ENCODE measurements at places on chromosomes 2 and 18.

DNA sequence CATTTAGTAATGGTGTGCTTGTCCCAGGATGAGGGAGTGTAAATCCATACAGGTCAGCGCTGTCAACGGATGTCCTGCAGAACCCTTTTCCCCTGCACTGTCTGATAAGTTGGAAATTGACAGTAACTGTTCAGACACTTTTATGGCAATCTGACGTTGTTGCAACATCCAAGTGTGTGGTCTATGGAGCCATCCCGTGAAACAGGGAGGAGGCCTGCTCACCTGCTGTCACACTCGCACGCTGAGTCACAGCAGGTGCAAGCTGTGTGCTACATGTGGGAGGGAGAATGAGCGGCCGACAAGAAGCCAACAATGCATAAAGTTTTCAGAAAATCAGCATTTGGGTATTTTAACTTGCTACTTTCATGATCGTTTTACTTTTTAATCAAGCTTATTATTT, 43.7 kb upstream of the RMDN2 start:
- DNase-seq: no peak

DNA sequence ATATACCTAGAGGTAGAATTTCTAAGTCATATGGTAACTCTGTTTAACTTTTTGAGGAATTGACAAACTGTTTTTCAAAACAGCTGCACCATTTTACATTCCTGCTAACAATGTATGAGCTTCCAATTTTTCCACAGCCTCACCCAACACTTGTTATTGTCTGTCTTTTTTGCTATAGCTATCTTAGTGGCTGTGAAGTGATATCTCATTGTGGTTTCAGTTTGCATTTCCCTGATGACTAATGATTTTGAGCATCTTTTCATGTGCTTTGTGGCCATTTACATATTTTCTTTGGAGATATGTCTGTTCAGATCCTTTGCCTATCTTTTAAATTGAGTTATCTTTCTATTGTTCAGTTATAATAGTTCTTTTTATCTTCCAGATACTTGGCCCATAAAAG, 273.8 kb downstream of the AGPS start:
- no peak for DNase-seq

DNA sequence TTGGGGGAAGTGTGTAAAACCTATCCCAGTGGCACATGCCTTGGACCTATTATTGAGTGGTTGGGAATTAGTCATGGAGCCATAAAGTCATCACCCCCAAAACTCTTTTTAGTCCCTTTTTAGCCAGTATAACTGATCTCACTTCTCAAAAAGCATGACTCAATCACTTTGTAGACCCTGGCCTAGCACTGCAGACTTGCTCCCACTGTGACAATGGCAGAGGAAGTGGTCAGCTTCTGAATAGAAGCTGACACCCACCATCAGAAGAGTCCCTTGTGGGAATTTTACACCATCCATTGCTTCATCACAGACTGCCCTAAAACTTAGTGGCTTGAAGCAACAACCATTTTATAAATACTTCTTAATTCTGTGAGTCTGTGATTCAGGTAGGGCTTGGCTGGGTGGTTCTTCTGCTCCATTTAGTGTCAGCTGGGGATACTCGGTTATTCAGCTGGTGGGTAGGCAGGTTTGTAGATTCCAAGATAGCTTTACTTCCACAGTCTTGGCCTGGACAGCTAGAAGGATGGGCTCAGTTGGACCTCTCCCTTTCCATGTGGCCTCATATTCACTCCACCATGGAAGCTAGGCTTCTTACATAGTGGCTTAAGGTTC, 10.8 kb upstream of the ITGA6 start:
- no peak for DNase-seq

DNA sequence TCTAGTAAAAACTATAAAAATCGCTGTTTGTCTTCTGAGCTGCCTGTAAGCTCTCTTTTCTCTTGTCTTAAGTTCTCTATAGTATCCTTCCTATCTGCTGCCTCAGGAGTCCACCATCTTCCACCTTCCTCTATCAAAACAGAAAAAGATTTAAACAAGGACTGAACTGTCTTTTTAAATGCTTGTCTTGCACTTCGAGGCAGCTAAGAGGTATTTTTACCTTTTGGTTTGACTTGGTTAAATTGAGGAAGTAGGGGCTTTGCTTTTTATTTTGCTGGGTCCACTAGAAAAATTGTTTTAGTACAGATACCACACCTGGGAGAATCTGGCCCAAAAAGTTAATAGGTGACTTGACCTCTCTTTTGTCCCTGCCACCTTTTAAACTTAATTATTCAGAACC, 12.2 kb downstream of the SESTD1 start:
- DNase-seq: no peak

- DNase-seq: no peak
These were observed 119.2 kb upstream of the FHL2 start for GRCh38 chr2:105517814-105518705.

- DNase-seq: no peak
These were observed 560 bp upstream of the DUSP2 start for GRCh38 chr2:96145848-96146152.

GRCh38 chr2:181853696-181854095, 37.8 kb upstream of the ITPRID2 start:
- no peak for DNase-seq

- DNase-seq: no peak
These were observed 359.1 kb downstream of the MEIS1 start for GRCh38 chr2:66794070-66794469.

GRCh38 chr2:8607606-8608005, 74.2 kb upstream of the ID2 start:
- no peak for DNase-seq

DNA sequence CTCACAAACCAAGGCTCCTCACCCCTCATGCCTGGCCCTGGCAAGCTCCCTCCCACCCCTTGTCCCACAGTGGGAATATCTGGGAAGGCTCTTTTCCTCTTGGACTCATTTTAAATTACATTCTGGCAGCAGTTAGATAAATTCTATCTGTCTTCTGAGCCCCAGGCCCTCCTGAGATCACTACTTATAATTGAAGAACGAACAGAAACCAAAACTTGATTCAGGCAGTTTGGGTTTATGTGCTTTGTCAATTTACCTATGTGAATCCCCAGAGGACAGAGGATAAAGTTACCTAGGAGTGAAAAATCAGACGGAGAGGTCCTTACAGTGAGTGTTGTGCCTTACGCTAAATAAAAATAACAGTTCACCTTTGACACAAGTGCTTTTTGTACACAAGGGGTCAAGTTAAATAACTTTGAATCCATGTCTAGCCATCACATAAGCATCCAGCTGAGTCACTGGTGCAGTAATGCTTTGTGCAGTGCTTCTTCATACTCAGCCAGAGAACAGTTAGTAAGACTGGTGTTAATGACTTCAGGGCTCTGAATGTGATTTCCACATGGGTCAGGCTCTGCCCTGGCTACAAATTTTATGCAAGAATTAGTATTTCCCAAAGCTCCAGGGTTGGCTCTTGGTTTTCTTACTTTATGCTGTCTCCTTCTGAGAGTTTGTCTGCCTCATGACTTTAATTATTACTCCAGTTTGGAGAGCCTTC, 329.3 kb downstream of the INSIG2 start:
- no peak for DNase-seq

DNA sequence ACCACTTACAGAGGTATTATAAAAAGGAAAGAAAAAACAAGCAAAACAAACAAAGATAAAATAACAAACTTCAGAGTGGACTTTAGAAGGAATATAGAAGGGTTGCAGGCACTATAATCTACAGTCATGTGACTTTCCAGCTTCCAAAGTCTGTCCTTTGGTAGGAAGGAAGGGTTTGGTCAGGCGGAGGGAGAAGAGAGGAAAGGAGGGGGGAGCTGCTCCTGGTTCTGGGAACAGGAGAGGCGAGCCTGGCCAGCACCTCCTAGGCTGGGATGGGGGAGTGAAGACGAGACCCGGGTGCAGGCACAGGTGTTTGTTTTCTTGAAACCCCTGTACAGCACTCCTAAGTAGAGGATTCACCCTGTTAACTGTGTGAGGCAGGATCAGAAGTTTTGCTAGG, 53.8 kb upstream of the GATA6 start:
- DNase-seq: no peak

- DNase-seq: no peak
These were observed 236.8 kb upstream of the RBMS1 start for GRCh38 chr2:160730296-160730995.

GRCh38 chr2:165846056-165846455, 52.0 kb upstream of the GALNT3 start:
- DNase-seq: no peak

DNA sequence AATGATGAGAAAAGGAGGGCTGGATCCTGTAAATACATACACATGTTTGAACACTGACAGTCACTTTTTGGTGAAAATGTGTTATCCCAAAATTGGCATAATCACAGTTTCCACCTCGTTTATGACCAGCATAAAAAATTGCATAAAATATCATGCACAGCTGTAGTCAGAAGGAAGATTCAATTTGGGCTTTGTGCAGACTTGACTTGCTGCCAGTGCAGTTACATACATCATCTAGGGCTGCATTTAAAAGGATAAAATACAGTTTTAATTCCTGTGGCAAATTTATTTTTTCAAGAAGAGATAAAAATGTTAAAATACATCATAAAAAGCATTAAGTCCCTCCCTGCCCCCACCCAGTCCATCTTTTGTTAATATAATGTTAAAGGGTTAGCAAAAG, 103.8 kb downstream of the VWC2L start:
- DNase-seq: no peak

DNA sequence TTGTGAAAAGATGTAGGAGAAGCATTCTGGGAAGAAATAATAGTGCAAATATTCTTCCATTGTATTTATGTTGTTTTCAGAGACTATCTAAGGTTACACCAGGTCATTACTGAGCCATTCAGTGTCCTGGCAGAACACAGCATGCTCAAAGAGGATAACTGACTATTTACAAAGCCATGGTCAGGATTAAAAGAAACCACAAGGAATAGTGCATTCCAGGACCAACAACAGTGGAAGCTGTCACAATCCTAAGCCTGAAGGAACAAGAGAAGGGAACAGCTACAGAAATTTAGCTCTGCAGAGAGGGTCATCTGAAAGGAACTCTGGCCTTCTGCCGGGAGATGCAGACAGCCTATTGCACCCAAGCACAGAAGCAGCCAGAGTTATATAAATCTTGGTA, 116.7 kb downstream of the DSC3 start:
- no peak for DNase-seq

GRCh38 chr2:28898048-28898447, 3.6 kb downstream of the WDR43 start:
- no peak for DNase-seq

DNA sequence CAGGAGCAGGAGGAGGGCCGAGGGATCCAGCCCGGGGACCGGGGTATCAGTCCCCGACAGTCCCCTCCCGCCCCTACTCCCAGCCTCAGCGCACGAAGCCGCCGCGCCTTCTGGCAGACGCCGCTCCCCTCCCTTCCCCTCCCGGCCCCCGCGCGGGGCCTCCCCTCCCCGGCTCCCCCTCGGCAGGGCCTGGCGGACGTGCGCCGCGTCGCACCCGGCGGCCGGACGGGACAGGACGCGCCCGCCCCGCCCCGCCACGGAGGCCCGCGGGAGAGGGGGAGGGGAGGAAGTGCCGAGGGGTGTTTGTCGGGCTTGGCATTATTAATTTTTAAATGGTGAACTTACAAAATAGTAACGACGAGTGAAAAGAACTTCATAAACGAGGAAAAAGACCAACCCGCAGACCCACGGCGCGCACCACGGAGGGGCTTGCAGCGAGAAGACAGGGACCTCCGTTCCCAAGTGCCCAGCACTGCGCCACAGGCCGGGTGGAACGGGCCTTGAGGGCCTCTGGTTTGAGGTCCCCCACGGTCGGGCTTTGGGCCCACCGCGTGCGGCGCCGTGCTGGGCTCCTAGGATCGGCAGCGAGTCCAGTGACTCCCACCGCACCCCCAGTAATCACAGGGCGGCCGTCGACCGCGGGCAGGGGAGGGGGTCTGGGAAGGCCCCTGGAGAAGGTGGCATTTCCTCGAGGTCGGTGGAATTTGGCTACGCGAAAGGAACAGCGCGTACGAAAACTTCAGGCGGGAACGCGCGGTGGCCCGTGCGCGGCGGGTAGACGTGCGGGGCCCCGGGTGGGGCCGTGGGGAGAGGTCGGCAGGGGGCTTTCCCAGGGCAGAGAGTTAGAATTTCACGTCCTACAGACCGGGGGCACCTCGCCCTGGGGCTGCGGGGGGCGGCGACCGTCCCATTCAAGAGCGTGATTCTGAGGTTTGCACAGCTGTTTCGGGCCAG, 954 bp upstream of the CTDSP1 start:
- DNase-seq: peak; percentile 61

GRCh38 chr2:232874677-232875223, 4.7 kb downstream of the SNORC start:
- no peak for DNase-seq

DNA sequence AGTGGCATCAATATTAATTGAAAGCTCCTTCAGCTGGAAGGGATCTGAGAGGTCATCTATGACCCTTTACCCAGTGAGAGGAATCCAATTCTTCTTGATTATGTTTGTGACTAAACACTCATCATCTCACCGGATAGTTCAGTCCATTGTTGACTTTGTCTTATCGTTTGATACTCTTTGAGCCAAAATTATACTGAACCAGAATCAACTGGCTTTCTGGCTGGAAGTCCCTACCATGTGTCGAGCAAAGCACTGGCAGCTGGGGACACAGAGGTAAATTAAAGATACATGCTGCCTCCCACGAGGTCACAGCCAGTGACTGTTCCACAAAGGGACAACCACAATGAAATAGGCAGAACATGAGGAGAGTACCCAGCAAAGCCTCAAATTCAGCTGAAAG, 91.4 kb upstream of the FHL2 start:
- DNase-seq: no peak

DNA sequence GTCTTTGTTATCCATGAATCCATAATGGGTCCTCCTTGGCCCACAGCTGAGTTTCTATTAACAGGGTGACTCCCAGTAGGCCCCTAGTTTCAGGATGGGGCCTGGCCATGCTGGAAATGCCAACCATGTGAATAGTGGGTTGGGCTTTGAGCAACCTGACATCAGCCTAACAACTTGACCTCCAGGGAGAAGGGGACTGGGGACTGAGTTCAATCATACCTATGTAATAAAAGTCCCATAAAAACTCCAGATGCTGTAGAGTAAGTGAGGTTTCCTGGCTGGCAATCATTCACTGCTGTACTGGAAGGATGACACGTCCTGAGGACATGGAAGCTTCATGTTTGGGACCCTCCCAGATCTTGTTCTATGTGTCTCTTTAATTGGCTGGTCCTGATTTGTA, 7.9 kb downstream of the REV1 start:
- DNase-seq: no peak

- no peak for DNase-seq
These were observed 174.2 kb upstream of the SMAD2 start for GRCh38 chr18:48104705-48105104.

- DNase-seq: no peak
These were observed 15.1 kb downstream of the CCDC85A start for GRCh38 chr2:56198936-56199335.

- no peak for DNase-seq
These were observed at the start of gene HNMT for GRCh38 chr2:137964066-137964858. Gene HNMT (plus strand): TSS chr2:137964473. CDS start chr2:137964492, 19 bp downstream.

GRCh38 chr18:76932026-76932819, 109.9 kb downstream of the ZNF236 start:
- no peak for DNase-seq

DNA sequence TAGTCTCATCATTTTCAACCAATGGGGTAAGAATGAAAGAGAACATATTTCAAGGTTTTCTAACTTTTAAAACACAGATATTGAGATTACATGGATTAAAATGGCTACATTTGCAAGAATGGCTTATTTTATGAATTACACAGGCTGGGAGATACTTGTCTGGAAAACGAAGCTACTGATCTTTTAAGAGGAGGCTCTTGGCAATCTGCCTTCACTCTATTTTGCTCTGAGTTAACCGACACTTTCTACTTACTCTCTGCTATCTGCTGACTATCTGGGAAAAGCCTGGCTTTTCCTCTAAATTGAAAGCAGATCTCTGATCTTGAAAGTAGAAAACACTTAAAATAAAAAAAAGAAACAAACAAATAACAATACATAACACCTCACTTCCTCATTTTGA, 325.4 kb upstream of the LINC00305 start:
- DNase-seq: no peak
